H9 (cell line): ENCODE measurements at places on chromosomes 1 and 21.

DNA sequence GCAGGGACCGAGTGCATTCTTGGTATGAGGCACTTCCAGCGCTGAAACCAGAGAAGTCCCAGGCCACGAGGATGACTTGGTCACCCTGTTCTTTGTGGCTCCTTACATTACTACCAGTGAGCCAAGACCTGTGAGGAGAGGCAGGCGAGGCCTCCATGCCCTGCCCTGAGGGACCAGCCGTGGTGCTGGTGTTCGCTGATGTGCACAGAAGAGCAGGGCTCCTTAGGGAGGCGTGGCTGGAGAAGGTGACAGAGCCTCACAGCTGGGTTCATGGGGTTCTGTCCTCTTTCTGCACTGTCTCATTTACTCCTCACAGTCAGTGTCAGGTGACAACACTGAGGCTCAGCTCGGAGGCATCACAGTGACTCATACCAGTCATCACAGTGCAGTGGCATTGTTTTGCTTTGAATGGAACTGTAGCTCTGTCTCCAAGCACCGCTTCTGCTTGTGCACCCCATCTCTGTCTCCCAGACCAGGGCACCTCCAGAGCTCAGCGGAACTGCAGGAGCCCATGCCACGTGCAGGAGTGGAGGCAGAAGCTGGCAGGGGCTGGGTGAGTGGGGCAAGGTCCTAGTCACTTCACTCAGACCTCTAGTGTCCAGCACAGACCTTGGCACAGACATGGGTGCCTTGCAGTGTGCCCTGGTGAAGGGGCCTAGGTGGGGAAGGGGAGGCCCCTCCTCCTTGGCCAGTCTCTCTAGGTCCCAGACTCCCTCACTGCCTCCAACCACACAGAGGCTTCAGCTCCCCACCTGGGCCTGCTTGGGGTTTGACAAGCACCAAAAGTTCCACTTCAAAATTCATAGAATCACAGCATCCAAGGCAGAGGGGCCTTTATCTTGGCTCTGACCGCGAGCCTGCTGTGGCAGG lies 310.9 kb downstream of the MATN1 start:
- peak; percentile 10 for DNase-seq

- no peak for DNase-seq
Measured at GRCh38 chr21:18164933-18165332, 79.7 kb upstream of the CHODL start.

- DNase-seq = no peak
Measured at GRCh38 chr1:54489627-54490250, 58.3 kb upstream of the ACOT11 start.

DNA sequence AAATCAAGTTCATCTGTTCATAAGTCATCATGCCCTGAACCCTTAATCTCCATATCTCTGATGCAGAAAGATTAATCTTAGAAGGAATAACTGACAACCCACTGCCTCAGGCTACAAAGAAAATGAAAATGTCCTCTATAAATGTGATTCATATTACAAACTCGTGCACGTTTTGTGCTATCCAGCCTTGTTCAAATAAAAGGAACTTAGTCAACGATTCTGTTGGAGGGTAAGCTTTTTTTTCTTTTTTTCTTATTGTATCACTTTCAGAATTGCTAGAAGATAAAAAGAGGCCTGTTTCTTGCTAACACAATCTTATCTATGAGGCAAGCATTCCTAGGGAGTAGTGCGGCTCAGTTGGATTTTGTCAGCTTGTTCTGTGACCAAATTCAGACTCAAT lies 228.4 kb downstream of the TM2D1 start:
- no peak for DNase-seq

DNA sequence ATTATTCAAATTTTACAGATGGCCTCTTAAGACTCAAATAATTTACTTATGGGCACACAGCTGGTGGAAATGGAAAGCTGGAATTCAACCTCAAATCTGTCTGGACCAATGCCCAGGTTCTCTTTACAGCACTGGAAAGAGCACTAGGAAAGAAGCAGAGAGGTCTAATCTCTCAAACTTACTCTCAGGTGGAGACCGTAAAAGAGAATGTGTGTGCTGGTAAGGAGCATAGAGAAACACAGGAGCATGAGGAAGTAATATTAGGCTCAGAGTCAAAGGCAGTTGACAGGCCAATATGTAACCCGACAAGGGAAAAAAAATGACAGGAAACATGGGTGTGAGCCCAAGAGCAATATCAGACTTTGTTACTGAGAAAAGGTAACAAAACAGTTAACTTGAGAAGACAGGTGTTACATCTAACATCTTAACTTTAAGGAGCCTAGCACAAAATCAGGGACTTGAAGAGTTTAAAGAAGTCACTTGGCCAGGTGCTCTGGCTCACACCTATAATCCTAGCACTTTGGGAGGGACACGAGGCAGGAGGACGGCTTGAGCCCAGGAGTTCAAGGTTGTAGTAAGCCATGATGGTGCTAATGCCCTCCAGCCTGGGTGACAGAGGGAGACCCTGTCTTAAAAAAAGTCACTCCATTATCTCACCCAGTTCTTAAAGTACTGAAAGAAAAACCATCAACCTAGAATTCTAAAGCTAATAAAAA lies 20.7 kb downstream of the PPP1R15B start:
- no peak for DNase-seq

DNA sequence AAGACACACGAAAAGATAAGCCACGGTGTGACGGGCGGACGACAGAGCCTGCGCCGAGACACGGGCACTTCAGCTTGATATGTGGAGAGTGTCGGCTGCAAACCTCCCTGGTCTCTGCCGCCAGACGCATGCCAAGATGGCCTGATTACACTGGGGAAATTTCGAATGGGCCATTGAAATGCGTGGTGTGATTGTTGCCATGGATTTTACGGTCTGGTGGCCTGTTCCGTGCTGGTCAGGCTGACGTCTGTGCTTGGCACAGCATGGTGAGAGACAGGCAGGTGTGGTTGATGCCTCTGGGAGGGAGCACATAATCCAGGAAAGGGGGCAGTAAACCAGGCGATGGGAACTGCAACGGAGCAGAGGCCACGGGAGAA lies 105.6 kb upstream of the TMPRSS2 start:
- DNase-seq = no peak

- no peak for DNase-seq
Measured at GRCh38 chr1:171352554-171352953, 38.6 kb downstream of the FMO4 start.

GRCh38 chr1:200130552-200130951 lies 103.0 kb downstream of the NR5A2 start:
- DNase-seq = no peak

DNA sequence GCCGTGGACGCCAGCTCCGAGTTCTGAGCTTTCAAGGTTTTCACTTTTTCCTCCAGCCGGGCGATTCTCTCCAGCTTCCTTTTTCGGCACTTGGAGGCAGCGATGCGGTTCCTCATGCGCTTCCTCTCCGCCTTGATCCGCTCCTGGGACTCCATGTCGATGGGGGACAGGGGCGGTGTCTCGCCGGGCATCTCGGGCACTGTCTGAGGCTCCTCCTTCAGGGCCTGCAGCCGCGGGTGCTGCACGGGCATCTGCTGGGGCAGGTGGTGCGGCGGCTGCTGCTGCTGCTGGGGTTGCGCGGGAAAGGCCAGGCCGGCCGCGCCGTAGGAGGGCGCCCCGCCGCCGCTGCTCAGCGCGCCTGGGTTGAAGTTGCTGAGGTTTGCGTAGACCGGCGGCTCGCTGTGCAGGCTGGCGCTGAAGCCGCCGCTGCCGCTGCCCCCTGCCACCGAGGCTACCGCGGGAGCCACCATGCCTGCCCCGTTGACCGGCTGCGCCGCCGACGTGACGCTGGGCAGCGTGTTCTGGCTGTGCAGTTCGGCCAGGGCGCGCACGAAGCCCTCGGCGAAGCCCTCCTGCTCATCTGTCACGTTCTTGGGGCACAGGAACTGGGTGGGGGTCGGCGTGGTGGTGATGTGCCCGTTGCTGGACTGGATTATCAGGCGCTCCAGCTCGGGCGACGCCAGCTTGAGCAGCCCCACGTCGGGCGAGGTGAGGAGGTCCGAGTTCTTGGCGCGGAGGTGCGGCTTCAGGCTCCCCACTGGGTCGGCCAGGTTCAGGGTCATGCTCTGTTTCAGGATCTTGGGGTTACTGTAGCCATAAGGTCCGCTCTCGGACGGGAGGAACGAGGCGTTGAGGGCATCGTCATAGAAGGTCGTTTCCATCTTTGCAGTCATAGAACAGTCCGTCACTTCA lies 1.4 kb downstream of the JUN start:
- peak; percentile 67 for DNase-seq
